HEK293T (cell line): ENCODE measurements at places on chromosomes 12 and 14.
A peak's percentile ranks its signal among the peaks of the same experiment; 100 is the strongest.

DNA sequence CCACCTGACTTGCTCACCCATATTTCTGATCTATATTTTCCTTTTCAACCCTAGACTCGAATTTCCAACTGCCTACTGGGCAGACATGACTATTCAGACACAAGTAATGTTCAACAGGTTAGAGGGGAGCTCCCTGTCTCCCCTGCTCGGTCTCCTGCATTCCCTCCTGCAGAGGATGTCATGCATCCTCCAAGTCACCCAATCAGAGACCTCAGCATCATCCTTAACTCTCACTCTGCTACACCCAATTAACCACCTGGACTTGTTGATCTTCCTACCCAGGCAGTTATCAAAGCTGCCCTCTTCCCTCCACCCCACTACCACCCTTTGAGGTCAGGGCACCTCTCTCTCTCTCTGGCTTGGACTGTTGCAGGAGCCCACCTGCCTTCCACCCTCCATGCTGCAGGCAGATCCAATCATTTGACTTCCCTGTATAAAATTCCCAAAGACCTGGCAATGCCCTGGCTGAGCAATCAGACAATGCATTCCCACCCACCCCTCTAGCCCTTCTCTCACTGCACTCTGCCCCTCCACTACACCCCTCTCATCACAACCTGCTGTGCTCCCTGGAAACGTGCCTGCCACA, 10.9 kb downstream of the FAIM2 start:
- DNase-seq: no peak

DNA sequence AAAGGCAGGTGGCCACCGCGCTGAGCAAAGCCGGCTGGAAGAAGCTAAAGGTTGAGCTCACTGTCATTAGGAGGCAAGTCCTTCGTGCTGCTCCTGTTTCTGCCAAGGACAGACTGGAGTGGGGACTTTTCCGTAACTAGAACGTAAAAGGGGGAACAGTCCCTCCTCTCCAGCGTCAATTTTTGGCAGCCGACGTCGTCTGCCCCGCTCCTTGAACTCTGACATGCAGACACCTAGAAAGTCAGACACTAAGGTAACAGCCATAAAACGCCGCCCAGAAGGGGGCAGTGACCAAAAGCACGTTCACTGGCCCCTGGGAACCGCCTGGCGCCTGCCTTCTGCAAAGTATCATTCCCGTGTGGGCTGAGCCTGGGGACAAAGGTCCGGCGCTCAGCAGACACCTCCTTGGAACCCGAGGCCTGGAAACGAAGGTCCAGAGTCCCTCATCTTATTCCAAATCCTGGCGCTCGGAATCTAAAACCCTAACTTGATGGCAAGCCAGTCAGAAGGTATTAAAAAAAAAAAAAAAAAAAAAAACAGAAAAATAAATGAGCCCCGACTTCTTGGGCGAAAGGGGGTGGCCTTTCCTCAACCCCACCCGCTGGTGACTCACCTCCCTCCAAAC, 1.1 kb upstream of the LRP1 start:
- peak; percentile 19 for DNase-seq

- no peak for DNase-seq
Measured at GRCh38 chr12:93165384-93165932, 212.3 kb upstream of the NUDT4 start.

DNA sequence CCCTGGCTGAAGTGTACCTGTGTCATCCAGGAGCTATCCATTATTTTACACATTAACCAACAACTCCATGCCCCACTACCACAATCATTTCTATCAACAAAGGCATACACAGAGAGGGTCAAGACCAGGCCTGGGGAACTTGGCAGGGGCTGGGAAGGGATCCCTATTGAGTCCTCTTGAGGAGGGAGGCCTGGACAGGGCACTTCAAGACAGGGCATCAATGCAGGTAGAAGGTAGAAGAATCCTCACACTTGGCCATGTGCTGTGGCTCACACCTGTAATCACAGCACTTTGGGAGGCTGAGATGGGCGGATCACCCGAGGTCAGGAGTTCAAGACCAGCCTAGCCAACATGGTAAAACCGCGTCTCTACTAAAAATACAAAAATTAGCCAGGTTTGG, 13.4 kb upstream of the ANKRD33 start:
- no peak for DNase-seq

DNA sequence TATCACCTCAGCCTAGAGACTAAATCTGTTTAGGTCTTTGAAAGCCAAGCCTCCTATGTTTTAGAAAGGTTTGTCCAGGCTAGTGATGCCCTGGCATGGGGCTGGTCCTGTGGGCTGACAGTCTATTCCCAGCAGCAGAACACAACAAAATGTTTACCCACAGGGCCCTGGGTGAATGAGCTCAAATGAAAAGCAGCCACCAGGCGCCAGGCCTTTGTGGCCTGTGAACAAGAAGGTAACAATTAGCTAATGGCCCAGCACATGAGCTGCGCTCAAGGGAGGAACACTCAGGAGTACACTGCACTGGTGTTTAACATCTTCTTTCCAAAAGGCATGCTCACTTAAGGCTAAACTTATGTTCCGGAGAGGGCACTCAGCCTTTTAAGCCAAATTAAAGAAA, 202.2 kb downstream of the MON2 start:
- DNase-seq: no peak

- DNase-seq: no peak
Measured at GRCh38 chr12:132467511-132467910, 22.4 kb upstream of the FBRSL1 start.

GRCh38 chr12:19021240-19021639, 108.3 kb upstream of the PLEKHA5 start:
- no peak for DNase-seq

DNA sequence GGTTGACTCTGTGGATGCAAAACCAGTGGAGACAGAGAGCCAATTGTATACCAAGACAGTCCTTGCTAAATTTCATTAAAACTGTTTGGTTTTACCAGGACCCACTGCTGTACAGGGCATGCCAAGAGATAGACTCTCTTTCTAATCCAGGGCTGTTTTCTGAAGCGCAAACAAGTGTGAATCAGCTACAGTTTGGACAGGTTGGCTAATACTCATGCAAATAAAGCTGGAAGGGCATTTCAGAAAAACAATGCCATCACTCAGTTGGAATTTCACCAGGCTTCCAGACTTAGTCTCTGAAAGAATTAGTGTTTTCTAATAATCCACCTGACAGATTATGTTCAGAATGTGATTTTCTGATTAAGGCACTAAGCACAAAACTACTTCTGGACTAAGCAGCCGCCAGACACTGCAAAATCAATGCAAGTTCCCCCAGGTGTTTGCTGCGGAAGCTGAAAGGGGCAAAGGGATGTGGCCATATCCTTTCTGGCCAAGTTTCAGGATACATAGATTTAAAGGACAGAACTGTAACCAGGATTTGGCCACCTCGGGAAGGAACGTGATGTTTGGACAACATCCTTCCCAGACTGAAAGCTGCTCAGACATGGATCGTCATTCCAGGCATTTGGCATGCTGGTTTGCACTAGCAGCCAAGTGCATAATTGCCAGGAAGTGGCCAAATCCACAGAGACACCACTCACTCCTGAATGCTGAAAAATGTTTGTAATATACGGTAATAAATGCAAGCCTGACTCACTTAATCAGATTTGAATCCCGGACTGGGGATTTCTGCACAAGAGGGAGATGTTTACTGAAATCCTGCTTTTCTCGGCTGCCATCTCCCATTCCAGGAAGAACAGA, 32.0 kb upstream of the CDKN3 start:
- no peak for DNase-seq

GRCh38 chr12:113333877-113334785, 778 bp downstream of the SLC8B1 start:
- no peak for DNase-seq

- DNase-seq: peak; percentile 84
Measured at GRCh38 chr12:109428037-109428629, 49.0 kb downstream of the KCTD10 start.

- no peak for DNase-seq
Measured at GRCh38 chr12:93990832-93991803, 157.3 kb upstream of the PLXNC1 start.

DNA sequence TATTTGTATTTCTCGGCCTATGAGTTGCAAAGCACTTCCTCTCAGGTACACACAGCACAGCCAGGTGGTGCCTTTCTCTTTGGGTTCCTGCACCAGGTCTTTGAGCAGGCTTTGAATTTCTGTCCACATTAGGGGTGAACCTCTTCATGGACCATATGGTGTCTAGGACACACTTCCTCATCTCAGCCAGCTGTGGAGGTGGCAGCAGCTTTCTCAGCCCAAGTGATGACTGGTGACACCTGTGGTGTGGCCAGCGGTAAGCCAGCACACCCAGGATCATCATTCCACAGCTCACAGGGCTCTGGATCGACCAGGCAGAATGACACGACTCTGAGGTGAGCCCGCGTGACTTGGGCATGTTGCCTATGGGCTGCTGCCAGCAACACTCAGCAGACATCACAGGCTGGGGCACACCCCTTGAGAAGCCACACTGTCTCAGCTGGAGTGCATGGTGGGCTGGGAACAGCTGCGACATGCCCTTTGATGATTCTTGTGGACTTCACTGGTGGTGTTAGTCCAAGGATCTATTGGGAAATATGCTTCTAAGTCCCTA, 36.8 kb downstream of the SLC5A8 start:
- DNase-seq: no peak

DNA sequence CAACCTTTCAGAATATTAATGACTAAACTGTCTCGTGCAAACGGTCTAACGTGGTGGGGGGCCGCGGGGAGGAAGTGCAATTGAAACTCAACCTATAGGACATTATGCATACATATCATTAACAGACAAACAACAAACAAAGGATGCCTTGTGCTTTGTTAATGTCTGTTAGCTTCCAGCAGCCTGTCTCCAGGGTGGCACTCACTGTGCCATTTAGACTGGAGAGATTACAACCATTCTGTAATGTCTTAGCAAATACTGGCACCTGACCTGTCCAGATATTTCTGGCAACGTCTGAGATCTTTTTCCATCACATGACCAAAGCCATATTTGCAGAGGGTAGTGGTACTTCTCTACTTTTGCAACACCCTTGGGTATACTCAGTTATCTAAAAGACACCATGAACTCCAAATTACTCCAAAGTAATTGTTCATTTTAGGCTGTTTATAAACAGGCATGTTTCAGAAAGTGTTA, 11.6 kb downstream of the BHLHE41 start:
- DNase-seq: no peak

DNA sequence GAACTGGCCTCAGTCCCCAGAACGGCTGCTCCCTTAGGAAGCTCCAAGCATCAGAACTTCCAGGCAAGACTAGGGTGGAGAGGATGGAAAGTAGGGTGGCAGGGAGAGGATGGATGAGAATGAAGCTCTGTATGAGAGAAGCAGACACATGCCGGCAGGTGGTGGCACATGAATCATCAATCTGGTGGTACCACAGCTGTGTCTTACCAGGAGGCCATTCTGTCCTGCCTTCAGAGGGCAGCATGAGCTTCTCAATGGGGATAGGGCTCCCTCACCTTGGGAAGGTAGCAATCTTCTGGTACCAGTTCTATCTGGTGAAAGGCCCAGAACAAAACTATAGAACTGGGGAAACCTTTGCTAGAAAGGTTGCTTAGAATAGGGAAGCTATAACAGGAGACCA, 55.4 kb upstream of the PYGL start:
- no peak for DNase-seq

GRCh38 chr12:26373606-26374495, 178.5 kb downstream of the SSPN start:
- no peak for DNase-seq

DNA sequence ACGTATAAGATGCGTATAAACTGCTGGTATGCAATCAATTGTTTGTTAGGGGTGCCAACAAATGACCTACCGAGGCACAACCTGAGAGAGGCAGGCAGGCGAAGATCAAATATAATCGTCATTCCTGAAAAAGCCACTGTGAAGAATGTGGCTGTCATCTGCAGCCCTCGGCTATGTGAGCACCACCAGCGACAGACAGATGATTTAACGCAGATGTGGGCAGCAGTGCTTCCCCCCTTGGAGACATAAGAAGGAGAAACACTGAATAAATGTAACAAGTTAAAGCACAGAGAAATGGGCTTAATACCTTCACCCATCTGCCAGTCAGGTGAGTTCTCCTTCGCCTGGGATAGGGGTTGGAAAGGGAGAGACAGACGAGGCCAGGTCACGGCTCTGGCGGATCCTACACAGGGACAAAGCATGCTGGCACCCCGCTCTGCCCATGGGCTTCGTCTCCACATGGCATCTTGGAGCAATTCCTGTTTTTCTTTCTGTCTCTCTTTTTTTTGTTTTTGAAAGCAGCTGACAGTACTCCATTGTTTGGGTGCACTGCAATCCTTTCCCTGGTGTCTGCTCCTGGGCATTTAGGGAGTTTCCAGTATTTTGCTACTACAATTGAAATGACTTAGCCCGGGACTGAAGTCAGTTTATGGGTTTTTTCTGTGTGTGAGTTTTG, 28.1 kb downstream of the TNFAIP2 start:
- DNase-seq: no peak

GRCh38 chr12:29752121-29752520, 31.6 kb downstream of the TMTC1 start:
- DNase-seq: no peak

DNA sequence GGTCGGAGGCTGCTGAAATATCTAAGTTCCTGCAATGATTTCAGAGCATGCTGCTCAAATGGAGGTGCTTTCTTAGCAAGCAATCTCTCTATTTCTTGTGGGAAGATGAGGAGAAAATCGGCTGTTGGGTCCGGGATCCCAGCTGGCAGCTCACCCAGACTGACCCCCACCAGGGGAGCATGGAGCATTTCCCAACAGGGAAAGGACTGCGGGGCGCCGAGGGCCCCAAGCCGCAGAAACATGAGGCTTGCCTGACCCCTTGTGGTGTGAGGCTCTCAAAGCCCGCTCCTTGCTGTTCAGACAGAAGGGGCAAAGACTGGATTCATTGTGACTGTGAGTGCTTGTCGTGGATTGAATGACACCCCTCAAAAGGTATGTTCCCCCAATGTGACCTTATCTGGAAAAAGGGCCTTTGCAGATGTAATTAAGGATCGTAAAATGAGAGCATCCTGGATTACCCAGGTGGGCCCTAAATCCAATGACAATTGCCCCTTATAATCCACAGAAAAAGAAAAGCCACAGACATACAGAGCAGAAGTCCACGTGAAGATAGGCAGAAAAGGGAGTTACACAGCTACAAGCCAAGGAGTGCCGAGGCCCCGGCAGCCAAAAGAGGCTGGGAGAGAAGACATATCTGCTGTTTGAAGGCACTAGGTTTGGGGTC, 116.3 kb upstream of the VASH1 start:
- peak; percentile 72 for DNase-seq

- DNase-seq: no peak
Measured at GRCh38 chr12:71300772-71301675, 138.6 kb upstream of the LGR5 start.

DNA sequence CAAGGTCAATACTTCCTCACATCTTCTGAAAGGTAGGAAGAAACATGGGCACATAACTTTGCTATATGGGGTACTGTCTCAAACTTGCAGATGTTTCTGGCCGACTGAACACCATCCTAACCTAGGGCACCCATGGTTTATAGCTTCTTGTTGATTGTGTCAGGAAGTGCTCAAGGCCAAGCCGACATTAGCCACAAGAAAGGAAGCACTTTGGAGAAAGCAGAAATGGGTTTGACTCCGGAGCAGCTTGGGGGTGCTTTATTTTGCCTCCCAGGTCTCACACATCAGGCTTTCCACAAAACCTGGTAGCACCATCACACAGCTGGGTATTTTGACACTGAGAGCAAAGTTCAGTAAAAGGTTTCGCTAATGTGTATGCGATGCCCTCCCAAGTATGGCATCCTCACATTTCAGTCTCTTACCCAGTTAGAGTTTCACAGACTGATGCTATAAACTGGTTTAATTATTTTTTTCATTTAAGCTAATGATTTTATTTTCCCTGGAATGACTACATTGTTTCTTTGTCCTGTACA, 25.2 kb upstream of the BHLHE41 start:
- DNase-seq: no peak

- DNase-seq: peak; percentile 39
Measured at GRCh38 chr12:115922952-115923564, 354.4 kb downstream of the MED13L start.

- no peak for DNase-seq
Measured at GRCh38 chr12:52275686-52276085, 1.2 kb downstream of the KRT86 start.
